ENCODE measurements at places on chromosomes 7 and 10.

GRCh38 chr7:91846436-91846835 lies 34.1 kb downstream of the MTERF1 start:
- no peak for DNase-seq

DNA sequence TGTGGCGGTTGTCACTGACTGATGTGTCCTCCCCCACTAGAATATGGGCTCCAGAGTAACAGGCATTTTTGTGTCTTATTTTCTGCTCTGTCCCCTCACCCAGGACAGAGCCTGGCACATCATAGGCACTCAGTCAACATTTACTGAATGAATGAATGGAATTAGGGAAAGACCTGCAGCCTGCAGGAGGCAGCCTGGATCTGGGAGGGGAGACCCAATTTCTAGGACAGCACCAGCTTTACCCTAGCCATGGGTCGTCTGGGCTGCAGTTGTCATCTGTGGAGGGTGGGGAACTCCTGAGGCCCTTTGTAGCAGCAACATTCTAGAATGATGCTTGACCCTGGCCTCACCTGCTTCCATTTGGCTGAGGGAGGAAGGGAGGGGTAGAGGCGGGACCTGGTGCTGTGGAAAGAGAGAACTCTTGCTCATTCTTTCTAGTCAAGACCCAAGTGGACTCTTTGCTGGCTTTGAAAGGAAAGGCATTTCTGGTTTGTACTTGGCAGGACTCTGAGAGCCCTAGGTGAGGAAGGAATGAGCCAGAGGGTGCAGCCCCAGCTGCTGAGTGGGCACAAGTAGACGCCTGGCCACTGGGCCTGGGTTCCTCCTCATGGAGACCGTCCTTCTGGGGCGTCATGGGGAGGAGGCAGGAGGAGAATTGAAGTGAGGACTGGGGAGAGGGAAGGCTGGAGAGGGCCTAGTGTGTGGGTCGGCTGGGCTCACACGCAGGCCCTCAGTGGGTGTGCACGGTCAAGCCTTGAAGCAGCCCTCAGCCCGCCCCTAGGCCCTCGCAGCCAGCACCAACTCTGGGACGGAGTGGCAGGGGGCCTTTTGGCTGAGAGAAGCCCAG lies 8.9 kb downstream of the FGF8 start:
- DNase-seq: no peak

- DNase-seq: no peak
Measured at GRCh38 chr10:118832241-118832651, 77.5 kb upstream of the CACUL1 start.

GRCh38 chr7:27151931-27152815 lies at the start of gene HOXA3:
Gene HOXA3 (minus strand): TSS chr7:27152583. CDS start chr7:27110640, 41,943 bp downstream.
- DNase-seq: no peak

GRCh38 chr7:98110249-98111022 lies 3.8 kb downstream of the LMTK2 start:
- DNase-seq: no peak

- no peak for DNase-seq
Measured at GRCh38 chr7:2962865-2963264, 80.8 kb downstream of the CARD11 start.

- no peak for DNase-seq
Measured at GRCh38 chr7:2007551-2007950, 225.2 kb downstream of the MAD1L1 start.

GRCh38 chr7:98321301-98321700 lies 39.8 kb downstream of the BRI3 start:
- DNase-seq: no peak

DNA sequence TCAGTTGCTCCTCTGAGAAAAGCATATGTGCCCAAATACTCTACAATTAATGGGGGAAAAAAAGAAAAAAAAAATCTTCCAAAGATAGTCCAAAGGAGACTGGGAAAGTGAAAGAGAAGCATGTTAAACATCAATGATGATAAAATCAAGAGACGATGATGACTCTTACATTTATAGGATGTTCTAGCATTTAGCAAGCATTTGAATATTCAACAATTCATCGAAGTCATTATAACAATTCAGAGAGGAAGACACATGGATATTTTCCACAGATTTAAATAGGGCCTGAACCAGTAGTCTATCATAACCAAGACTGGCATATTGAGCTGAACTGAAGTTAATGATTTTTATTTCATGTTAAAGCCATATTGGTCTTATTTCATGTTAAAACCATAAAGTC lies 528.4 kb downstream of the INHBA start:
- DNase-seq: no peak

DNA sequence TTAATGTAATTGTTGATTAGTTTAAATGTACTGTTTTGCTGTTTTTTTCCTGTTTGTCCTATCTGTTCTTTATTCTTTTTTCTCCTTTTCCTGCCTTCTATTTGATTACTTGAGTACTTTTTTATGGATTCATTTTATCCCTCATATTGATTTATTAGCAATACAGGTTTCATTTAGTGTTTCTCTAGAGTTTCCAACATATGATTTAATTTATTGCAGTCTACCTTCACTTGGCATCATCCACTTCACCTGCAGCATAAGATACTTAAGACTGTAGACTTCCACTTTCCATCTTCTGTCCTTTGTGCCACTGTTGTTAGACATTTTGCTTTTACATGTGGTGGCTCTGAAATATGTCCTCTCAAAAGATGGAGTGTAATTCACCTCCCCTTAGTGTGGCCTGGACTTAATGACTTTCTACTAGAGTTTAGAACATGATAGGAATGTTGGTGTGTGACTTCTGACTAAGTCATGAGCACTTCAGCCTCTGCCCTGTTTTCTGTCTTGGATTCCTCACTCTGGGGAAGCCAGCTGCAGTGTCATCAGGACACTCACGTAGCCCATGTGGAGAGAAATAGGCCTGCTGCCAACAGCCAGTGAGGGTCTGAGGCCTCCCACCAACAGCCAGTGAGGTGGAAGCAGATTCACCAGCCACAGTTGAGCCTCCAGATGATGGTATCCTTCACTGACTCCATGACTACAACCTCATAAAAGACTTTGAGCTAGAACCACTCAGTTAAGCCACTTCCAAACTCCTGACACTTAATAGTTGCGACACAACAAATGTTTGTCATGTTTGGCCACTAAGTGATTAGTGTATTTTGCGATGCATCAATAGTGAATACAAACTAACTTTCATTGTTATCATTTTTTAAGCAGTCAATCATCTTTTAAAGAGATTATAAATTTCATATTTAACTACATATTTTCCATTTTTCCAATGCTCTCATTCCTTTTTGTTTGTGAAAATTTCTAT lies 643.5 kb upstream of the DPP6 start:
- no peak for DNase-seq

GRCh38 chr7:88040694-88041093 lies 106.6 kb downstream of the ADAM22 start:
- no peak for DNase-seq

- no peak for DNase-seq
Measured at GRCh38 chr10:78577712-78578111, 491.1 kb upstream of the ZMIZ1 start.

DNA sequence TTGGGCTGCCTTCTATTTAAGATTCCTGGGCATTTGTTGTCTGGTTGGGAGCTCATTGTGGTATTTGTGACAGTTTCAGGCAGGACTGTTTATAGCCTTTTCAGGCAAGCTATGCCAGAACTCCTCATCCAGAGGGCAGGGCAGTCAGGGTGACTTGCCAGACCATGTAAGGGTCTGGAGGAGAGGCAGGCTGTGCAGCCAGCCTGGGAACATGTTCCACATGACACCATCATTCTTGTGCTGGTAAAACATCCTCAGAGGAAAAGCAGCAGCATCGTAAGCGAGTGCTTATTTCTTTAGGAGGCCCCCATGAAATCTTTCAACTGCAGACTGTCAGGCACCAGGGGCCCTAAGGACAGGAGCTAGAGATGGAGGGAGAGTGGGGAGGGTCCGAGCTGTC lies 44.0 kb upstream of the SORBS1 start:
- DNase-seq: no peak

GRCh38 chr10:79946271-79947082 lies 2.4 kb downstream of the SFTPD start:
- no peak for DNase-seq

- DNase-seq: no peak
Measured at GRCh38 chr10:46558392-46559185, 2.1 kb upstream of the GPRIN2 start.

DNA sequence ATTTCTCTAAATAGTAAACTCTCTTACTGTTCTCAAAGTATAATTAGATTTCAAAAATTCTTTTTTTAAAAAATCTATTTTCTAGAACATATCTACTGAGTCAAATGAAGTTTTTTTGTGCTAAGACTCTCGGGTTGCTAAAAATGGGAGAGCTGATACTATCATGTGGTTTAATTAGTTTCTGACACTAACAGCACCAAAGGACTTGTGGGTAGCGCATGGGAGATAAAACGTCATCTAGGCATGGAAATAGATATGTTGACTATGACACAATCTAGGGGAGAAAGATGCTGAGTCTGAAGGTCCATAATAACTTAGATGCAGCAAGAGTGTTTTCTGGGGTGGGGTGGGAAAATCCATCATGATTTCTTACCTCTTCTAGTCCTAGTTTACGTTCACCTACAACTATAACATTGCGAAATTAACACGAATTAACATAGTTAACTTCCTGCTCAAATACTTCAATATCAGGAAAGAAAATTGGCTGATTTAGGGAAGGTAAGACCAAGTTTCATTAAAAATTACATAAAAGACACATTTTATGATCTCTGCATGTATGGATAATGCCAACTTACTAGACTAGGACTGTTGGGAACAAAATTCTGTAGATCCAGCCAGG lies 14.3 kb upstream of the ARMC3 start:
- no peak for DNase-seq

DNA sequence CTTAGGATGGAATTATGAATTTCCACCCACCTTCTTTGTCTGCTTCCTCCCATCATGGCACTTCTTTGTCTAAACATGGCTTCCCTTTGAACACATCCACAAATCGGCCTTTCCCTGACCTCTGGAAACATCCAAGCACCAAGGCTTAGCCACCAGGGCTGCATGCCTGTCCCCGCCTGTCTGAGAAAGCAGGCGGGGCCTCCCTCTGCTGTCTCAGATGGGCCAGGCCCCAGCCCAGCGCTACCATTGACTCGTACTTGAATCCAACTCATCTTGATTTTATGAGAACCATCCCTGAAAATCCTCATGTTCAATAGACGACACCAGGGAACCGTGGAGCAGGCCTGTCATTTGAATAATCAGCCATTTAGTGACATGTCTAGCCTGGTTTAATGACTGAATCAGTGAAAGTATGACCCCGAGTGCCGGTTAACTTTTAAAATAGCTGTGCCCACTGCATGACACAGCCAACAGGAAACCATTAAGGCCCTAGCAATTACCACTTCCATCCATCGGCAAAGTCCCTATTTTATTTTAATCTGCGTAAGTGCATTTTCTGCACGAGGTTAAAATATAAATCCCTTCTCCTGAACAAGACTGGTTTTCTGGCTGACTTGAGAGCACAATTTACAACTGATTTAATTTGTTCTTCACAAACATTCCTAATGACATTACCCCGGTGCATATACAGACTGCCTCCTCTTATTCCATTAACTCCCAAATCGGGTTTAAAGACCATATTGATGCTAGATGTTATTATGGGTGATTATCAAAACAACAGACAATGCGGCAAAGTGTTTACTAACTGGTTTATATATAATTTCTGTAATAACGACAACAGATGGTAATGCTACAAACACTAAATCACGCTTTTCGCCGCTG lies 194.7 kb downstream of the BUB3 start:
- DNase-seq: no peak

GRCh38 chr7:7237978-7238267 lies 55.6 kb downstream of the C1GALT1 start:
- no peak for DNase-seq

All from esophagus squamous epithelium (tissue), 5 donors.